ENCODE measurements at places on chromosomes 2 and 18.

DNA sequence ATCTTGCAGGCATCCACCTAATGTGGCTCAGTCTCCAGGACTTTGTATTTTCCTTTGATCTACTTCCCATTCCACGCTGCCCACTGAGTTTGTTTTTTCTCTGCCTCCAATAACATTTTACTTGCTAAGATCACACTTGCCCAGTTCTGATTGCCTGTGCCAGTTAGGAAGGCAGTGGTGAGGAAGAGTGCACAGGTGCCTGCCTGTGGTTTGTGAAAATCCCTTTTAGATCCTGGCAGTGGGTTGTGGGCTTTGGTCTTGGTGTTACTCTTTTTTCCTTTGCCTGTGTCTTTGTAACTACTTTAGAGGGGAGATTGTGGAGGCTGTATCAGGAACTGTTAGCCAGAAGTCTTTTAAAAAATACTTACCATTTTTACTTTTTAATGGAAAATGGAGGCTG is 36.9 kb upstream of the KCNG2 start:
- no peak for DNase-seq

GRCh38 chr2:59752071-59752470 is 801.4 kb downstream of the BCL11A start:
- DNase-seq: no peak

- DNase-seq: no peak
Observed at GRCh38 chr2:230898713-230899091, 26.3 kb downstream of the GPR55 start.

GRCh38 chr18:38552732-38553321 is 987.2 kb upstream of the CELF4 start:
- DNase-seq: no peak

GRCh38 chr18:50816419-50817166 is 3.2 kb downstream of the MRO start:
- no peak for DNase-seq
